ENCODE measurements at places on chromosomes 2 and 18.

DNA sequence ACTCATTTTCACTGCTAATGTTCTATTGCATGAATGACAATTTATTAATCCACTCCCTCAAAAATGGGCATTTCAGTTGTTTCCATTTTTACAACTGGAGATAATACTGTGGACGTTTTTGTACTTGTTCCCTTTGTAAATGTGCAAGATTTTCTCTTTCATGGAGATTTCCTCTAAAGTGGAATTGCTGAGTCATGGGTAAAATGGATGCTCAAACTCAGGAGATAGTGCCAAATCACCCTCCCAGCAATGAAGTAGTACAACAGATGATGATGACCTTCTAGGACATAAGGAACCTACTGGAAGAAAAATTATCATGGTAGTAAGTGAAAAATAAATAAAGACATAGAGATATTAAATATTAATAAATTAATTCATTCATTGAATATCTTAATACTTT, 460.8 kb upstream of the CHST9 start:
- DNase-seq = no peak

- DNase-seq = no peak
These were observed 16.1 kb upstream of the OTX1 start for GRCh38 chr2:63034526-63034925.

DNA sequence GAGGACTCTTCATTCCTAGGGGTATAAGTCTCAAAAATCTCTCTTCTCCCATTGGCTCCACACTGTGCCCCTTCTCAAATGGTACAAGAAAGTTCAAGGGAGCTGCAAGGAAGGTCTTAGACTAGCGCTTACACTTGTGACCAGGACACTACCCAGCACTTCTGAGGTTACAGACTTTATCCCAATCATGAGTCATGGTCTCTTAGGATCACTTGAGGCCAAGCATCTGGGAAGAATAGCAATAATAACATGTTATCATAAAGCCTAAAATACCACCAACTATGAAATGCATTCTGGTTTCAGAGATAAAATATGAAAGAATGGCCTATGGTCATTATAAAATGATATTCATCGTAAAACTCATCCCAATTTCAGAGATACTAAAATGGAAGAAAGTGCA, 309.9 kb upstream of the PKDCC start:
- DNase-seq = no peak

DNA sequence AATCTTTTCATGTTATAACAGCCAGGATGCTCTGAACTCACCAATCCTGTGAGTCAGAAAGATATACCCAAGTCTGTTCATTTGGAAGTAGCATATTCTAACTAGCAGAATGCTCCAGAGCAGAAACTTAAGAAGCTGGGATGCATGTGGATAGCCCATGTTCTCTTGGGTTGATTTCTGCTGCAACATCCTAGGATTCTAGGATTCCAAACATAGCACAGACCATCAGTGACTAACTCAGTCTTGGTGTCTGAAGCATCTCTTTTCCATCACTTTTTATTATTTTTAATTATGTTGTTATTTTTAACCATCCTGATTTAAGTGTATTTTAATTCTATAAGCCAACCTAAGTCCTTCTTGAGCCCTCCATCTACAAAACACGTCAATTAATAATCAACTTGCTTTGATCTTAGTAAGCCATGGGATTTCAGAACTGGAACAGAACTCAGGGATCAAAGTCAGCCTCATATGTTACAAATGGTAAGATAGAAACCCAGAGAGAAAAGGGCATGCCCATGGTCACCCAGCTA, 85.4 kb downstream of the OSR1 start:
- DNase-seq = no peak

DNA sequence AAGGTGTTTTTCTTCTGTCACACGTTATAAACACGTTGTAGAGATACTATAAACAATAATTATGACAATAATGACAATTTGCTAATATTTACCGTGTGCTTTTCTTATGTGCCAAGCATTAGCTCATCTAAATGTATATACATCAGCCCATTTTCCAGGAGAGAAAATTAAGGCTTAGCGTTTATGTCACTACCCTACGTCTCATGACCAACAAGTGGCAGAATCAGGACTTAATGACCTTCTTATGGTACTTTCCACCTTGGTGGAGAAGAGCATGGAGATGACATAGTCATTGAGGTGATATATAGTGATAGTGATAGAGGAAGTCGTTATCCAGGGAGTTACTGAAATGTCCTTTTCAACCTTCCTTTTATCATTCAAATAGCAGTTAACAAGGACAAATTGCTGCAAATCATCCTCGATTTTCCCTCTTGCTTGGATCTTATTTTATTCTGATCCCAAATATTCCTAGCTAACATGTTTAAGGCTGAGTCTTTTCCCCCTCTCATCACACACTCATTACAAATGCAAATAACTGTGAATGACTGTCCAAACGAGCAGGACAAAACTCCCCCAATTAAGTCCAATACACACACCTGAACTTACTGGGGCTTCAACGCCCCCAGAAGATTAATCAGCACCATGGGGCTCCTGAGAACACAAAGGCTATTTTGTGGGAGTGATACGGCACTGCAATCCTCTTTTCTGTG, 27.3 kb downstream of the SPRED2 start:
- DNase-seq = no peak

GRCh38 chr2:52402128-52402527, 1365.5 kb upstream of the CHAC2 start:
- DNase-seq = no peak

GRCh38 chr18:39149211-39149806, 1583.7 kb upstream of the CELF4 start:
- DNase-seq = peak; percentile 22

- no peak for DNase-seq
These were observed 502.4 kb downstream of the TMEM182 start for GRCh38 chr2:103264058-103264768.

- DNase-seq = no peak
These were observed 135.6 kb downstream of the ARHGAP15 start for GRCh38 chr2:143264851-143265250.

GRCh38 chr2:28344756-28345373, 47.8 kb upstream of the FOSL2 start:
- DNase-seq = no peak

GRCh38 chr18:36130039-36130831, 536 bp downstream of the ELP2 start:
- DNase-seq = no peak

DNA sequence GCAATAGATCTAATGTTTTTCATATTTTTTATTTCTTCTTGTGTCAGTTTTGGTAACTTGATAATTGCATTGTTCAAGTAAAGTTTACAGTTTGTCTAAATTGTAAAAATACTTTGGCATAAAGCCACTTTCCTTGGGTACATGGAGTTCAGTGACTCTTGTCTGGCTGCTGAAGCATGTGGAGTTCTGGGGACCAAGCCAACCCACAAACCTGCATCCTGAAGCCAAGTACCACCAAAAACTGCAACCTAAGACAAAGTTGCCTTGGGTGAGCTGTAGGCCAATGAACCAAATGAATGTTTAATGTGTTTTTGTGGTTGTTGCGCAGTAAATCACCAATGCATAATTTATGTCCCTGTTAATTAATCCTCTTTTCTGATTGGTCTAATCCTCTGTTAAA, 872.6 kb downstream of the BCL11A start:
- no peak for DNase-seq

DNA sequence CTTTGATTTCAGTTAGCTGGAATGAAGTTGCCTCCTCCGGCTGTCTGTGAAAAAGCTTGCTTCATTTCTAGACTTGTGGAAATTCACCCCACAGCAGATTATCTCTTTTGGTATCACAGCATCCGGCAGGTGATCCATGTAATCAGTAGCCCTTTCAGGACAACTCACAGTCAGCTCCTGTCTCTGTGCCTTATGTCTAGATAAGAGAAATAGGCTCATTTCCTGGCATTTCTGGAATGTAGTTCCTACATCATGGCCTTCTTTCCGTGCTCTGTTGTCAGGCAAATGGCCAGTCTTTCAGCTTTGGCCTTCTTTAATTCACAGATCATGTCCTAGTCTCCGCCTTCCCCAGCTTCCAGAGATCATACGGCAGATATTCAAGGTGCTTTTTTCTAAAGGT, 455.4 kb downstream of the NUP35 start:
- DNase-seq = no peak

- no peak for DNase-seq
These were observed 52.5 kb downstream of the POMC start for GRCh38 chr2:25115902-25116301.

DNA sequence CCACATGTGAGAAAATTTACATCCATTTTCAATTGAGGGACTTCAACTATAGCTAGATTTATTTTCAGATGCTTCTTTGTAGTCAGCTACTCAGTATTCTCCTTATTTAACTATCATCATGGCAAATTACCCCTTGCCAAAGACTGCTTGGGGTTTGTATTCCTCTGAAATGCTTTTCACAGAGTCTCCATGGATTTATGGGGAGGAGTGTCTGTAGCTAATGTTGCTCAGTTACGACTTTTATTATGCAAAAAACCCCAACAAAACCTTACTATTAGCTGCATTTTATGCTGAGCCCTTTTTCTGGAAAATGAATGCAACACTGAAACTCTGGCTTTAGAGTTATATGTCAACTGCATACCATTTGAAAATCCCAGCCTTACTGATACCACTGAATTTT, 78.6 kb downstream of the RFTN2 start:
- no peak for DNase-seq

- no peak for DNase-seq
These were observed 70.2 kb downstream of the TMEFF2 start for GRCh38 chr2:192124571-192124970.

GRCh38 chr18:79401494-79402208, 5.9 kb downstream of the NFATC1 start:
- no peak for DNase-seq

GRCh38 chr2:88201811-88202169, 31.6 kb downstream of the THNSL2 start:
- DNase-seq = no peak

- DNase-seq = no peak
These were observed 3.9 kb downstream of the CDCA7 start for GRCh38 chr2:173358616-173359015.

GRCh38 chr2:150486539-150487484, 655 bp downstream of the RND3 start:
- no peak for DNase-seq

GRCh38 chr18:11148680-11149440, 509 bp downstream of the PIEZO2 start:
- no peak for DNase-seq

GRCh38 chr18:8945514-8945913, 157.0 kb upstream of the NDUFV2 start:
- DNase-seq = no peak

DNA sequence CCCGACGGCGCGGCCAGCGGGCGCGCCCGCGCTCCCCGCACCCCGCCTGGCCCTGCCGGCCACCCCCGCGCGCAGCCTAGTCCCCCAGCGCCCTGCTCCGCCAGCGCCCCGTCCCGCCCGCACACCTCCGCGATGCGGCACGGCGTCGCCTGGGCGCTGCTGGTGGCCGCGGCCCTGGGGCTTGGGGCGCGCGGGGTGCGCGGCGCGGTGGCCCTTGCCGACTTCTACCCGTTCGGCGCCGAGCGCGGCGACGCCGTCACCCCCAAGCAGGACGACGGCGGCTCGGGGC, 232 bp downstream of the SNED1 start:
- no peak for DNase-seq

GRCh38 chr2:190415794-190416775, 7.9 kb downstream of the MFSD6 start:
- no peak for DNase-seq

DNA sequence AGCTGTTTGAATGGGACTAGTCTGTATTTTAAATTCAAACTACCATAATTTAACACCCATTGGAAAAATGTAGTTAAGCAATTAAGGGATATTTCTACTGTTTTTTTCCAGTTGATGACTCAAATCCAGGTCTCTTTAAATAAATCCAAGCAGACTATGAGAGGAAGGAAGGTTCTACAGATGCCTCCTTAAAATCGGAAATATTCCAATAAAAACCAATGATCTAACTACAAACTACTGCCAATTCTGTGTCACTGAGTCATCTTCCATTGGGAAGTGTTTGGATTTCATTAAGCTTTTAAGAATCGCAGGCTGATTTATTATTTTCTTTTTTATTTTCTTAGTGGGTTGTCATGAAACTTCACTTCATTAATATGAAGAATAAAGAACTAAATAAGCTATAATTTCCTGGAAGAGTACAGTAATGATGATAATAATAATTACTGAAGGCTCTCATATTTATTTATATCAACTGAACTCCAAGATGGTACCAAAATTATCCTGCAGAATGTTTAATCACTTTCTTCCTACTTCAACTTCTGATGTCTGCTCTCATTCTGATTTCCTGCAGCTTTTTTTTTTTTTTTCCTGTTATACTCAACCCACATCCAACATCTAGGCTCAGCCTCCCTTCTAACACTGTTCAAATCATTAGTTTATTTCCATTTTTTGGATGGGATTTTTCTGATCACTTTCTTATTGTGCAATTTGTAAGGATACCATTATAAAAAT, 166.3 kb upstream of the FN1 start:
- no peak for DNase-seq

DNA sequence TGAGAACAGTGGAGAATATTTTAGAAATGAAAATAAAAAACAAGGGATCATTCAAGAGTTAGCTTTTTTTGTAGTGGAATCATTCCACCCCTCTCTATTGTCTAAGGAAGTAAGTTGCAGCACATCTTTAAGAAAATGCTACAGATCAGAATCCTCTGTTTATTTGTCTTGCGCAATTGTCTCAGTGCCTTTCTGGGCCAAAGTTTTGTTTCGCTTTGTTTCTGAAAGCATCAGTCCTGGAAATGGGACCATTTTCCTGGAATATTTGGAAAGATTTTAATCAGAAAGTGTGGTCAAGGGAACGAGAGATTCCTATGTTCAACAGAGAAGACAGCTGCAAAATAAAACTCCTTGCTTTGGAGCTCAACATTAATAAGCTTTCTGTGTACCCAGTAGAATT, 74.0 kb downstream of the NRXN1 start:
- no peak for DNase-seq

DNA sequence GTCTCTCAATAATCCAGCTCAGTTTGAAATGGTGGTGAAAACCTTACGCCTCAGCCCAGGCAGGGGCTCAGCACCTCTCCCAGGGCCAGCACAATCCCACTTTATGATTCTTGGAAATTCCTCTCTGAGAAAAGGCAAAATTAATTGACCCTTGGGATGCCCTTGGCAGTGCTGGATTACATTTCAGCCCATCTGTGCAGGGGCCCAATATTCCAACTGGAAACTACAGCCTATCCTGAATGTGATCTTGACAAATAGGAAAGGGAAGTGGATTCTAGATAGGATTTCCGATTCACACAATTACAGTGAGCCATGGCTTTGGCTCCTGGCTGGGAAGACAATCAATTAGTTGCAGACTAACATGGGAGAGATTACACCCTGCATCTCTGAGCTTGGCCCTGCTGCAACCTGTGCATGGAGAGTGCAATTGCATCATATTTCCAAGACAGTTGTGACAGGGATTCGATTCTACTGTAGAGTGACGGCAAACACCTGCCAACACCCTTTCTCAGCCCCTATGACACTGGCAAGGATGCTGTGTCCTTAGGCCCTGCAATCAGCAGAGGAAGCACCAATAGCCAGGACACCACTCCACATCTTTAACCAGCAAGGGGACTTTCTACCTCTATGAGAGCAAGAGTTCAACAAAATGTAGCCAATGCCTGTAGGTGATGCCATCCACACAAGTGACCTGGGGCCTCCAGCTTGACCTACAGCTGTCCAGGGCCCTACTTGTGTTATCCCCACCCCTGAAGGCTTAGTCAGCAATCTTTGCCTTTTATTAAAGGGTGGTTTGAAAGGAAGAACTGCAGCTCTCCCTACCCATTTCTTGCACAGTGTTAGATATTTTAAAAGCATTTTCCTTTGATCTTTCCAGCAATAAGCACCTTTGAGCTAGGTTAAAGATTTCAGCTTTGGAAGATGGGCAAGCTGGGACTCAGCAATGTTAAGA, 187.2 kb upstream of the HS6ST1 start:
- DNase-seq = no peak

Measured in Jurkat, Clone E6-1 (cell line).